Fibroblast of the conjunctiva (primary cell): ENCODE measurements at places on chromosomes 3 and 15.

DNA sequence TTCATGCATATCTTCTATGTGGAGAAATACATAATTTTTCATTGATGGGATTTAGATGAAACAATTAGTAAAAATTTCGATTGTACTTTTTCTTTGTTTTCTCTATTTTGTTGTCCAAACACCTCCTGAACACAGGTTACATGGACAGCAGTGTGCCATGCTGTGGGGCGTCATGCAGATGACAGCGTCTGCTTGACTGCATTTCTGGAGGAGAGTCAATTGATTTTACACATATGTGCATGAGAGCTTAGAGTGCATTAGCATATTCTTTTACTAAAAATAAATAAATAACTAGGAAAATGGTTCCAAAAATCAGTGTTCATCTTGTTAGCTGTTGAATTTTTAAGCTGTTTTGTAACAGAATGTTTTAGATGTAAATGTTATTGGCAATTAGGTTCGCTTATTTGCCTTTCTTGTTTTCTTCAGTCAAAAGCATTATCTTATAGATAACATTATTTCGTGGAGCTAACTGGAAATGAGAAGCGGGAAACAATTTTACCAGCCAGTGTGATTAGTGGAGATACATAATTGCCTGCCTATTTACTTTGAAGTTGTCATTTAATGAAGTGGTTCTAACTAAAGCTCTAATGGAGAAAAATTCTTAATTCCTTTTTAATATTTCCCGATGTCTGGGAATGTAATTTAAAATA lies 82.7 kb upstream of the VGLL3 start:
- DNase-seq, result no peak

DNA sequence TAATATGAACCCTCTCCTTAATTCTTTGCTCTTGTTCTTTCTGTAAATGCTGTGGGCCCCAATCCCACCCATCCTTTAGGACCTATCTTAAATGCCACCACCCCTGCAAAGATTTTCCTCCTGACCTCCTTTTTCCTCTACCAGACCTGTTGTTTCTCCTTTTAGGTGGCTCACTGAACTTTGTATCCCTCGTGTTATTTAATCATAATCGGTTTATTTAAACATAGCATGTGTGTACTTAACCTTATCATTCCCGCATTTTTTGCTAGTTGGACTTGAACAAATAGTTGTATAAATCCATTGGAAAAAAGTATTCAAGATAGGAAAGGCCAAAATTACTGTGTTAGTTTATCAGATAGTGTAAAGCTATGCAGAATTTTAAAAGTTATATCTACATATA lies 988 bp upstream of the NFKBIZ start:
- DNase-seq, result no peak

DNA sequence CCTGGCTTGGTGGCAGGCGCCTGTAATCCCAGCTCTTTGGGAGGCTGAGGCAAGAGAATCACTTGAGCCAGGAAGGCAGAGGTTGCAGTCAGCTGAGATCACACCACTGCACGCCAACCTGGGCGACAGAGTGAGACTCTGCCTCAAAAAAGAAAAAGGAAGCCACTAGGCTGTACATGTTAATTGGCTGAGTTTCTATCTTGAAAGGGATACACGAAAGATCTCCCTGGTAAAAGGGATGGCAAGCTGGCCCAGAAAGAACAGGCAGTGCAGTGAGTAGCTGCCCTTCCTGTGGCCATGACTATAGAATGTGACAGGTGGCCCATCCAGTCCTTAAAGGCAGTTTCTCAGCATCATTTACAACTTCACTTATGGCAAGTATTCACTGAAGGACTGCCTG lies 12.3 kb downstream of the LRIG1 start:
- no peak for DNase-seq

- DNase-seq, result no peak
Observed at GRCh38 chr3:160747422-160747821, 8.6 kb upstream of the PPM1L start.

GRCh38 chr3:15682561-15683185 lies 81.1 kb downstream of the BTD start:
- peak; percentile 35 for DNase-seq

DNA sequence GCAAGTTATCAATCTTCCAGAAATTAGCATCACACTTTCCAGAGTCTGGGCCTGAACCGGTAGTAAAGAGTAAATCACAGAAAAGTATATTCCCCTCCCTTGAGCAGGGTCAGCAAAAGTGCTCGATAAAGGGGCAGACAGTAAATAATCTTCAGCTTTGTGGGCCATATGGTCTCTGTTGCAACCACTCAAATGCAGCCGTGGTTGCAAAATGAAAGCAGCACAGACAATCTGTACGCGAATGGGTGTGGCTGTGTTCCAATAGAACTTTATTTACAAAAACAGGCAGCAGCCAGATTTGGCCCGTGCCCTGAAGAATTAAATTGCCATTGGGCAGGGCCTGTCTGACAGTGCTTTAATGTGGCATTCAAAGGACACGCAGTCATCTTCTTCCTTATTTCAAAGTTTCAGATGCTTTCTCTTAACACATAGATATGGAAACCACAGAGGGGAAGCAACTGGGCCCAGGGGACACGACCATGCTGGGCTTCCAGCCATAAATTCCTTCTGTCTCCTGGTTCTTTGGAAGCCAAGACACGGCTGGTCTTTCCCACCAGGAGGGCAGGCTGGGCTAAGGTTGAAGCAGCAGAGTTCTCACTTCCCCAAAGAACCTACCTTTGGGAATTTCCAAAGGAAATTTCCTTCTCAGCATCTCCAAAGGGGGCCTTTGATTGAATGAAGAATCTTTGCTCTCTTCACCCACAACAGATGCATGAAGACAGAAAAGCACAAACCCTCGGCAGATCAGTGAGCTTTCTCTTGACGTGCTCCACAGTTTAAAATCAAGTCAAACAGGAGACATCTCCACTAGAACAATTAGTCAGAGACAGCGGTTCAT lies 489.8 kb upstream of the PROK2 start:
- DNase-seq, result peak; percentile 60

DNA sequence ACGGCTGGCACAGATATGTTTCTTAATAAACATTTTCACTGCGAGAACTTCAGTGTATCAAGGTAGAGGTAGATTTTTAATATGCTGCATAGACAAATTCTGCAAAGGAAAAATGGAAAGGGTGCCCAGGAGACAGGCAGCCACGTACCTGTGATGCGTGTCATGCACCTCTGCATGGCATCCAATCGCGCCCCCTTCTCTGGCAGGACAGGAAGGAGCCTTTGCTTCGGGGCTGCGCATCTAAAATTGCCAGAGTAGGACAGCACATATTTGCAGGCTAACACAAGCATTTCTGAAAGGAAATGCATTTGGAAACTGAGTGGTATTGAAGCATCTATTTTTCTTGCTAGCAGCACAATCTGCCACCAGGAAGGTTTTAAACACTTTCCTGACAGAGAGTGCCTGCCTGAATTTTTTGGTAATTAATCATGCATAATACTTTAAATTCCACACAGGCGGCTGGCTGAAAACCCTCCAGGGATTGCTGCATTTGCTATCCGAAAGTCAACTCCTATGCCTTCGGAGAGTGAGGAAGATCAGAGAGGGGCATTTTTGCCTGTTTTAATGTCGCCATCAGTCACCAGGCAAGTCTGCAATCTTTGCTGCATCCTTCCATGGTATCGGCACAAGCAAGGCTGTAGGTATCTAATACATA lies 165.1 kb upstream of the ATP10A start:
- DNase-seq, result no peak

- DNase-seq, result no peak
Observed at GRCh38 chr15:81449836-81450474, 75.9 kb upstream of the TMC3 start.

DNA sequence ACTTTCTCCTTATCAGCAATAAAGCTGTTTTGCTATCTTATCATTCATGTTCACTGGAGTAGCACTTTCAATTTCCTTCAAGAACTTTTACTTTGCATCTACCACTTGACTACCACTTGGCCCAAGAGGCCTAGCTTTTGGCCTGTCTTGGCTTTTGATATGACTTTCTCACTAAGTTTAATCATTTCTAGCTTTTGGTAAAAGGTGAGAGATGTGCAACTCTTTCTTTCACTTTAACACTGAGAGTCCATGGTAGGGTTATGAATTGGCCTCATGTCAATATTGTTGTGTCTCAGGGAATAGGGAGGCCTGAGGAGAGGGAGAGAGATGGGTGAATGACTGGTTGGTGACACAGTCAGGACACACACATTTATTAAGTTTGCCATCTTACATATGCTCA lies 31.0 kb upstream of the FAM3D start:
- no peak for DNase-seq

- no peak for DNase-seq
Observed at GRCh38 chr3:34929036-34929435, 710.3 kb upstream of the ARPP21 start.

GRCh38 chr15:46366360-46367007 lies 731.7 kb downstream of the SQOR start:
- DNase-seq, result no peak

GRCh38 chr3:14801031-14801430 lies 17.7 kb upstream of the FGD5 start:
- no peak for DNase-seq

- DNase-seq, result no peak
Observed at GRCh38 chr3:13869761-13870343, 10.0 kb downstream of the WNT7A start.

- no peak for DNase-seq
Observed at GRCh38 chr3:3074551-3075257, 35.5 kb downstream of the IL5RA start.

DNA sequence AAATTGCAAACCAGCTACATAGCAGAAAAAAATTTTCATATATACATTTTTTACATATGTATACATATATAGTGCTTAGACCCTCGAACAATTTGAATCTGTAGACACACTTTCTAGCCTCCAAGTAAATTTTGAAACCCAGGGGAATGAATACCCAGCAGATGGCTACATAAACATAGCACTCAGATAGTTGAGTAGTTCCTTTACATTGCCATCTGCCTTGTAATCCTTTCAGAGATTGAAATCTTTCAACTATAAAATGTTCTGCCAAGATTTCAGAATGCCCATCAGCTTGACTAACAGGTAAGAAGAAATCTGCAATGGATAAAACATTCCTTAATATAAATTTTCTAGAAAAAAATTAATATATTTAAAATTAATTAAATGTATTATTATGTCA lies 1333.5 kb upstream of the CADM2 start:
- no peak for DNase-seq

GRCh38 chr3:42184651-42185443 lies 81.1 kb downstream of the CCK start:
- peak; percentile 33 for DNase-seq

DNA sequence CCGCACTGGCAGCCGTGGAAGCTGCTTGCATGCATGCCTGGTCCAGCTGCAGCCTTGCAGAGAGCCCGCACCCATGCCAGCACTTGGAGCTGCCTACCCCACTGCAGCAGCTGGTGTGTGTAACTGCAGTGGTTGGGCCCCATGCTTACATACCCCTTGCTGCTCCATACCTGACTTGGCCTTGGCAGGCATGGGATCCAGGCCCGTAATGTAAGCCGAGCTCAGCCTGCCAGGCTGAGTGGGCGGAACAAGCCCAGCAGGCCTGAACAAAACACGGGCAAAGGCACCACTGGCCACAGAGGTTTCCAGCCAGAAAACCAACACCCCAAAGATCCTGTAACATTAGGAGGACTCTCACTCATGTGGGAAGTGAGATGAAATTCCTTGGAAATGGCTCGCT lies 48.3 kb downstream of the SLC6A20 start:
- DNase-seq, result no peak

GRCh38 chr3:25235031-25235430 lies 193.0 kb upstream of the RARB start:
- DNase-seq, result no peak

DNA sequence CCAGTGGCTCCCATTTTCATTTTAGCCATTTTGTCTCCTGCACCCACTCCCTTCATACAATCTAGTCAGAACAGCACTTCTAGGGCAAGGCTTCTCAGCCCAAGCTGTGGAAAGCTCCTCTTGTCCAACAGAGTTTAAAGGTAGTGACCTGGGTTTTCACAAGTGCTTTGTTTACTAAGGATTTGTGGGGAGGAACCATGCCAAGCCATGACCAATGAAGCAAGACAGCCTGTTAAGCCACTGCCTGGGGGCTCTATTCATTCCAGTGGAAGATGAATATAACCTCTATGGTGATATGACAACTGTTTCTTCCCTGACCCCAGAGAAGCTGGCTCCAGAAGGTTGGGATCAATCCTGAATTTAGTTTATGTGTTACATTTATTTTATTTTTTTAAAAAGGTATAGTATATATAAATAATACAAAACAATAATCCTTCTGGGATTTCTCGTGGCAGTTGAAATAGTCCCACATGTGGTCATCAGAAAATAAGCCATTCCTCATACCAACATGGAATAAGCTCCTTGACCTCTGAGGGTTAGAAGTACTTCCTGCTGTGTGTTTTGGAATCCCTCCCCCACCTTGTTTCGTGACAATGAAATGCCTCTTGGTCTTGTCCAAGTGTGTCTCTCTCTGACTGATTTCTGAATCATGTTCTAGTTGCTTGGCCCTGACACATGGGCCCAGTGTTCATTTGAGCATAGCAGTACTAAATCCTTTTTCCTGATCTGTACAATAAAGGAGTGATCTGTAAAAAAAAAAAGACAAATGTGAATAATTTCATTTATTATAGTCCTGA lies 13.3 kb upstream of the THUMPD3 start:
- peak; percentile 42 for DNase-seq

DNA sequence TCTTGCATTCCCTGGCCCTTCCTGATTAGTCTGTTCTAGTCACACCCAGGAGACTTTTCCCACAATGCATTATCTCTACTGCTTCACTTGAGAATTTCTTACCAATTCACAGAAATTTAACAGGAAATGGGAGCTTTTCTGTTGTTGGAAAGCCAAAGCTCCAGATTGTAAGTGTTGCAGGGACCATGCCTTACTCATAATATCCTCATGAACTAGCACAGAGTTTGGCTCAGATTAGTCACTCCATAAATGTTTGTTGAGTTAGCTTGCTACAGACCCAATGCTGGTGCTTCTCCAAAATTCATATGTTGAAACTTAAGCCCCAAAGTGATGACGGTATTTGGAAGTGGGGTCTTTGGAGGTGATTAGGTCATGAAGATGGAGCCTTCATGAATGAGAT lies 232.6 kb downstream of the GAP43 start:
- DNase-seq, result no peak

- no peak for DNase-seq
Observed at GRCh38 chr15:56786966-56787365, 53.7 kb upstream of the ZNF280D start.

- DNase-seq, result no peak
Observed at GRCh38 chr3:35413483-35413882, 225.8 kb upstream of the ARPP21 start.

DNA sequence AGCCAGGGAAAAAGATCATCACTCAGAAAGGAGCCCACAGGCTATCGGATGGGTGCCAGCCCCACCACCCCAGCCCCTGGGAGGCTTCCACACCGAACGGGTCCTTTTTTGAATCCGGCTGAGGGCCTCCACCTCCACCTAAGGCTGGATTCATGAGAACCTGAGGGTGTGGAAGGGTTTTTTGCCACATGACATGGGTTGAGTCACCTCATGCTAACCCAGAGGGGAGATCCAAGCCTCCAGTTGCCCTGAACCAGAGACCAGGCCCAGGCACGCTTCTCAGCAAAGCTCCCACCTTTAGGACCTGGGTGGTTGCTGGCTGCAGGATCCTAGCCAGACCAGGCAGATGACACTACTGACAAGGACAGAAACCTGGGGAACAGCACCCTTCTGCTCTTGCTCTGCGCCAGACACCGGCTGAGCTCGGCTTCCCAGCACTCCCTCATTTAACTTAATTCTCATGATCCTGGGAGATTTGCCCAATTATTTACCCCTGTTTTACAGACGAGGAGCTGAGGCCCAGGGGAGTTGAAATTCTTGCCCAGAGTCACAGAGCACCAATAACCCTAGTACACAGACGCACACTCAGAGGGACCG lies 25.6 kb downstream of the DUSP7 start:
- no peak for DNase-seq
